Stimulated activated CD8-positive, alpha-beta memory T cell treated with anti-CD3 and anti-CD28 coated beads, Interleukin-12 subunit alpha, Interleukin-12 subunit beta, amount 100 ng/mL, for 4 hours (primary cell): ENCODE measurements at places on chromosomes 2 and 18.

DNA sequence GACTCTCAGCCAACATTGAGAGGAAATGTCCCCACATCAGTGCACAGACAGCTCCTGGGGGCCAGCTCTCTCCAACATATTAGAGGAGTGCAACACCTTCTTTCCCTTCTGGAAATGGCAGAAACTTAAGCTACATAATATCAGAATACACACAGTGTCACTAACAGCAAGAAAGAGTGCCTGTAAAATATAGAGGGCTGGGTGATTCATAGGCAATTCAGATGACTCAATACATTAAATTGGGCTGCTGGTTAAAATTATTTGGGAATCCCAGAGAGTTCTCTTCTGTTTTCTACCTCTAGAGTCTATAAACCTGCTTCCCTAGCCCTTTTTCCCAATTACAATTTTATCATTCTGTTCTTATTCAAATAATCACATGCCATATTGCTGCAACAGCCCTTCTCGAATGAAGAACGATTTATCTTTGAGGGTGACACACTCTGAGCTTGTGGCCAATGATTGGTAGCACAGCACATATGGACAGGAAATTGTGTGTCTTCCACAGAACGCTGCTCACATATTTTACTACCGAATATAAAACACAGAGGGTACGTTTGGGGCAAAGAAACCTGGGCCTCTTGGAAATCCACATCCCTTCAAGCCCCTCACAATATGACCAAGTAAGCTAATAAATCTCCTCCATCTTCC is 381.2 kb downstream of the MBD2 start:
- no peak for DNase-seq

DNA sequence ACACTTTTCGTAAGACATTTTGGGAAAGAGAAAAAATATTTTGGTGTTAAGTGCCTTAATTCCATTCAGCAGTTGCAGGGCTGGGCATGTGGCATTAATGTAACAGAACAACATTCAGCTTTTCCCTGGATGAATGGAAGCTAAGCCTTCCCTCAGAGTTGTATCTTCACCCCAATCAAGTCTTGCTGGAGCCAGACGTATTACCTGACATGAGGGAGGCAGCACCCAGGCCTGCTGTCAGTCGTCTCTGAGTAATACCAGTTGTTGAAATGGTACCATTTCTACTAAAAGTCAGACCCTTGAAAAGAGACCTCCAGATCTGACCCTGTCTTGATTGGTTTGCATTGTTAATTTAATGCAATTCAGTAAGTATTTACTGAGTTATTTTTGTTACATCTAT is 57.5 kb downstream of the MALT1 start:
- no peak for DNase-seq

DNA sequence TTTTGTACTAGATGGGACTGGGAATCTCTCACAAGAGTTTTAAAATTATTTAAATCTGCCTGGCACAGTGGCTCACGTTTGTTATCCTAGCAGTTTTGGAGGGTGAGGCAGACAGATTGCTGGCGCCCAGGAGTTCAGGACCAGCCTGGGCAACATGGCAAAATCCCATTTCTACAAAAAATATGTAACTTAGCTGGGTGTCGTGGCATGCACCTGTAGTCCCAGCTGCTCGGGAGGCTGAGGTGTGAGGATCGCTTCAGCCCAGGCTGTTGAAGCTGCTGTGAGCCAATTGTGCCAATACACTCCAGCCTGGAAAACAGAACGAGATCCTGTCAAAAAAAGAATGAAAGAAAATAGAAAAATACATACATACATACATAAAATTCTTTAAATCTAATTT is 685.7 kb upstream of the PIK3C3 start:
- no peak for DNase-seq

GRCh38 chr2:8803658-8804379 is 33.6 kb downstream of the KIDINS220 start:
- no peak for DNase-seq

GRCh38 chr2:176614930-176615329 is 345.7 kb downstream of the MTX2 start:
- DNase-seq: no peak

DNA sequence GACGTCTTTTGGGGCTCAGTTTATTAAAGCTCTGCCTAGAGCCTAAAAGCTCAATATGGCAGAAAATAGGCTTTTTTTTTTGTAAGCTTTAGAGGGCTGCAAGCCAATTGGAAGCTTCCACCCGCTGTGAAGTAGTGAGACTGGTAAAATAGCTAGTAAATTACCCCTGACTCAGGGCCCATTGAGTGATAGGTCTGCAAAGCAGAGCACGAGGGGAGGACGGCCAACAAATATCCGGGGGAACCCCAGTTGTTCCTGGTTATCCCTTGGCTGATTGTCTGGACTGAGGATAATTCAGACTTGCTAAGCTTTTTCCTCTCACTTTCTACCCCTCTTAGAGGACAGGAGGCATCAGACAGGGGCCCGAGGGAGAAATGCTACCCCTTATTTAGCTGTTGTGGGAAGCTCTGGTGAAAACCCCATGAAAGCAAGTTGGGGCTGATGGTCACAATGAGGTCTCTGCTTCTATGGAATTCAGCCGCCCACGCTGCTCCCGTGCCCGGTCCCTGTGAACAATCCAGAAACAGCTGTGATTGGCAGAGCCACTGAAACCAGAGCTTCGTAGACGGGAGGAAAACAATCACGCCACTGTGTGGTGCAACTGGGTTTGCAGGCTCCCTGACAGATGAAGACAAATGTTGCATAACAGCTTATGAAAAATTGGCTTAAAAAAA is 141.9 kb upstream of the LGALSL start:
- DNase-seq: no peak

- no peak for DNase-seq
Observed at GRCh38 chr2:233754872-233755611, 5.0 kb upstream of the UGT1A1 start.

DNA sequence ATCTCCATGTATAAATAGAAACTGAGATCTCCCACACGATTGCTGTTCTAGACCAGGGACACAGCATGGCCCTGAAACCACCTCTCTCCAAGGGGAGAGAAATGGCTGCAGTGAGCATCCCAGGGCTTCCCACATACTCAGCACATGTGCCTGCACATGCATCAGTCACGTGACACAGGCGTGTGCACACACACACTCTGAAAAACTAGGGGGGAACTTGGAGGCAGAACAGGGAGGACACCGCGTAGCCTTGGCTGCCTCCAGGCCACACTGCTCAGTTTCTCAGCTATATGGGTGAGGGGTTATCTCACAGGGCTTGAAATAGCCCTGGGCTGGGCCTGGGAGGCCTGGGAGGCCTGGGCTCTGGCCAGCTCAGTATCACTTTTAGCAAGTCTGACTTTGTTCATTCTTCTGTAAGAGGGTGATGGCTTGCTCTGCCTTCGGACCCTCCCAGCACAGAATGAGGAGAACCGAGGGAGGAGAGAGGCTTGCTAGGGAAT is 66.9 kb downstream of the EMX1 start:
- no peak for DNase-seq

DNA sequence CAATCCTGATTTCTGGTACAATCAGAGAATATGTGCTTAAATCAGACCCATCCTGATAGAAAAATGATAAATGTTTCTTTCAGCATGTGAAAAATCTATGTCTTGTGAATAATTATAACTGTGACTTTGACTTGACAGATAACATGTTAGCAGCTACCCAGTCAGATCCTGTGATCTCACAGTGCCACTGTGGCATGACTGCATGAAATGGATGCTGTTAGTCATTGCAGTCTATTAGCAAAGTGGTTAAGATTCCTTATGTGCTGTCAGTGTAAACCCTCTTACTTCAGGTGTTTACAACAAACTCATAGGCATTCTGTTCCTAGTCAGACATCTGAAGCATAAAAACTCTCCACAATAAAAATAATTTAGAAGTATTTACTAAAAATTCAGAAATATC is 244.6 kb upstream of the RND3 start:
- no peak for DNase-seq

DNA sequence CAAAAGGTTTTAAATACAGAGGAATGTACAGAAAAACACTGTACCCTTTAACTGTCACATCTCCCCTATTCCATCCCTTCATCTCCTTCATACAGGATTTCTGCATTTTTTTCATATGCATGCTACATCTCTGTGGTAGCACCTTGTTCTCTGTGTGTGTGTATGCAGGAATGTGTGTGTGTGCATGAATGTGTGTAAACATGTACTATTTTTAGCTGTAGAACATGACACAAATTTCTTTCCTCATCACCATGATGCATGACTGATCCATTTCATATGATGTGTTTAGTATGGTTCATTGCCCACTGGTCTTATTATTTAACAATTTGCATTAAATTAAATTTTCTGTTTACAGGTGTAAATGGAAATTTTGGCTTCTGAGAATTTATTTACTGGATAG is 21.5 kb upstream of the ZEB2 start:
- DNase-seq: no peak

DNA sequence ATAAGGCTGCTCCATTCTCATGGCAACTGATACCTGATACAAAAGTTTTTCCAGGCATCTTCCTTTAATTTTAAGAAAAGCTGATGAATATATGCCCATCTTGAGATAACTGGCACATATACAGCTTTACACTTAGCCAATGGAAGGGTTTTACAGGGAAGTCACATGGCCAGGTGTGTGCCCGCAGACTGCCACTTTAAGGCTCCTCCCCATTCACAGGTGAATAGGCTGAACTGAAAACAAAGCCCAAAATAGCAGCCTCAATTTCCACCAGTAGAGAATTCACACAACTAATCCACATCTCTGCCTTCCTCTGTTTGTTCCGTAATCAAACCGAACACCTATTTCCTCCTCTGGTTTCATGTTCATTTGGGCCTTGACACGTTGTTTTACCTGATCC is 9.8 kb upstream of the ME2 start:
- no peak for DNase-seq

GRCh38 chr2:48568547-48568946 is 38.6 kb downstream of the STON1 start:
- no peak for DNase-seq

- no peak for DNase-seq
Observed at GRCh38 chr2:154243685-154244084, 372.0 kb downstream of the GALNT13 start.

GRCh38 chr2:20594957-20595356 is 55.9 kb downstream of the HS1BP3 start:
- no peak for DNase-seq

GRCh38 chr2:230738391-230738811 is 25.8 kb downstream of the CAB39 start:
- DNase-seq: no peak

DNA sequence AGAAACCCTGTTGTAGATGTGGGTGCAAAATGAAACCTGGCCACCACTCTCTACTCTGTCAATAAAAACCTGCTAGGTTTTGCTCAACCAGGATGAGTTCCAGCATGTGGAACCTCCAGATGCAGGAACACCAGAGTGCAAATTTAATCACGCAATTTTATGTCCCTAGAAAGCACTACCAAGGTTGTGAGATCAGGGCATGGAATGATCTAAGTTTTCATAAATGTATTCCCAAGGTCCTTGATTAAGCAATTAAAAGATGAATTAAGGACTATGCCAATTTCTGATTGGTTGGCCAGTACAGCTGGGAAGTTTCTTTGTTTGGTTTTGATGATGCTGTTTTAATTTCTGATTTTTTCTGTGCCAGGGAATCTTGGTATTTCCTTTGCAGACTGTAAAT is 179.2 kb downstream of the KCNS3 start:
- DNase-seq: no peak

- no peak for DNase-seq
Observed at GRCh38 chr18:5164903-5165302, 32.2 kb downstream of the AKAIN1 start.

GRCh38 chr2:235263205-235264120 is 230.4 kb upstream of the AGAP1 start:
- DNase-seq: no peak

DNA sequence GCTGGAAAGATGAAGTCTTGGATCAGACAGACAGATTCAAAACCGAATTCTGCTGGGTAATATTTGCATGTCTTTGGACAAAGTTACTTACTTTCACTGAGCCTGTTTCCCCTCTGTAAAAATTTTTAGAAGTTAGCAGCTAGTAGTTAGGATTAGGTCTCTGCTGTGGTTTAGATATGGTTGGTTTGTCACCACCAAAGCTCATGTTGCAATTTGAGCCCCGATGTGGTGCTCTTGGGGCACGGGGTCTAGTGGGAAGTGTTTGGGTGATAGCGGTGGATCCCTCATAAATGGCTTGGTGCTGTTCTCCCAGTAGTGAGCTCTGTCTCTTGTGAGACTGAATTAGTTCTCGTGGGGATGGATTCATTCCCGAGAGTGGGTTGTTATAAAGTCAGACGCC is 38.9 kb upstream of the PNO1 start:
- no peak for DNase-seq

GRCh38 chr18:54210463-54210862 is 14.0 kb downstream of the MBD2 start:
- DNase-seq: no peak

DNA sequence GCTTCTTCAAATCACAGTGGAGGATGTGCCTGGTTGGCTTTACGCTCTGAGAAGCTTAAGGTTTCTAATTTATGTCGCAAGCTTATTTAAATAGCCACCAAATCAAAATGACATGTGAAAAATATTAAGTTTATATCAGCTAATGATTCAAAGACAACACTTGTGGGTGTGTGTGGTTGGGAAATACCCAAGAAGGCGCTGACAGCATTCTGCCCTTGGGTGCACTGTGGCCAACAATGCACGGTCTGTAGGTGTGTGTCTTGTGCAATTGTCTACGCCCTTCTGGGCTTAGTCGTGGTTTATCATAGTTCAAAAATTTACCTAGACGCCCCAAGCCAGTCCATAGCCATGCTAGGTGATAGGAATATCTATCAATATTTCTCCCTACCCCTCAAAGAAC is 60.9 kb downstream of the KCTD1 start:
- no peak for DNase-seq

DNA sequence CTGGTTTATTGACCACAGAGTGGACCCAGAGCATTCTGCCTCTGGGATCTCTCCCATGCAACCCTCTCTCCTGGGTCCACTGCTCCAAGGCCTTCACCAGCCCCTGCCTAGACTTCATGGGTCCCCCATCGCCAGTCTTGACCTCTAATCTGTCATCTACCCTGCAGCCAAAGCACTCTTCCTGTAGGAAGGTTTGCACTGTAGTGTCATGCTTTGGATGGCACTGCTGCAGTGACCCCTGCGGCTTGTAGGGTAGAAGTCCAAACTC is 41.7 kb downstream of the MYO7B start:
- DNase-seq: no peak

GRCh38 chr2:61949714-61950560 is 44.5 kb downstream of the COMMD1 start:
- no peak for DNase-seq

DNA sequence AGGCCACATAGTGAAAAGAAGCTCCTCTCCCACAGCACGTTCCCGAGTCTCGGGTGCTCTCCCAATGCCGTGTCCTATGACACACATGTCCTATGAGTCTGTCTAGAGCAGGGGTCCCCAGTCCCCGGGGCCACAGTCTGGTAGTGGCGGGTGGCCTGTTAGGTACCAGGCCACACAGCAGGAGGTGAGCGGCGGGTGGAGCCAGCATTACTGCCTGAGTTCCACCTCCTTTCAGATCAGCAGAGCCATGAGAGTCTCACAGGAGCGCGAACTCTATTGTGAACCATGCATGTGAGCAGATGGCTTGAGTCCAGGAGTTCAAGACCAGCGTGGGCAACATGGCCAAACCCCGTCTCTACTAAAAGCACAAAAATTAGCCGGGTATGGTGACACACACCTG is 112.6 kb downstream of the ZBTB7C start:
- DNase-seq: no peak

- no peak for DNase-seq
Observed at GRCh38 chr2:120531863-120532600, 186.1 kb downstream of the INHBB start.

- no peak for DNase-seq
Observed at GRCh38 chr2:128319631-128320191, 1.0 kb upstream of the HS6ST1 start.

GRCh38 chr2:236977063-236977851 is 108.4 kb upstream of the COPS8 start:
- DNase-seq: no peak
